ENCODE measurements at places on chromosomes 3 and 15.
A peak's percentile ranks its signal among the peaks of the same experiment; 100 is the strongest.

- DNase-seq: no peak
These were observed 114.7 kb upstream of the LMOD3 start for GRCh38 chr3:69236812-69237707.

DNA sequence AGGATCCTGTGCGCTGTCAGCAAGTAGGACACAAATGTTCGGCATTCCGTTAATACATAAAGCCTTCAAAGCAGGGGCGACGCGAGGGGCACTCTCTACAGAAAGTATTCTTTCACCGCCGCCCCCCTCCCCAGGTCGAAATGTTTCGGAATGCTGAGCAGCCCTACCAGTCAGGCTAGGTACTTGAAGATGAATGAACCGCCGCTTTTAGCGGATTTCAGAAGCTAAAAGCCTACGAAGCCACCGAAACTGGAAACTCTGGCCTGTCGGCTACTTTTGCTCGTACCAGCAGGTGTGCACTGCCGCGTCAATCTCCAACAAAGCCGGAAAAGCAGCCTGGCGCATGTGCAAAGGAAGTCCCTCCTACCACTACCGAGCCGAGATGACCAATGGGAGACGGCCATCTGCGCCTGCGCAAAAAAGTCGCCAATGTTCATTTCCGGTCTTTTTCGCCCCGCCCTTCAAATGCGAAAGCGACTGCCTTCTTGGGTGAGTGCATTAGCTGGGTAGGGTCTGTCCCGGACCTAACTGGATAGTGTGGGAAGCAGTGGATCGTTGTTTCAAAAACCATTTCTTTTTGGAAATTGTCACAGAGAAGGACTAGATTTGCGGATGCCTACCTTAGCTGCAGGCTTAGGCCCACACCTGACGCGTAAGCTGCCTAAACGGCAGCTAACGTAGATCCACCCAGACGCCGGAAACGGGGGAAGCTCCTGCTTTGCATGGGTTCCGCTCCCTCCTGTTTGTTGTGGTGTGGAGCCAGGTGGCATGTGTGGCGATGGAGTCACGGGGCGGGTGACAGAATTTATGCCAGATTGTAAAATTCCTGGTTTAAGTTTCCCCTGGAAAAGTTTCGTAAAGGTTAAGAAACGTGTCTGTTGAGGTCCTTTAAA, at the start of gene WDR5B:
WDR5B (minus strand) TSS at position 301 of the 893 bp plus-strand sequence. CDS start 534 bp downstream, outside the sequence.
- DNase-seq: peak; percentile 77

- DNase-seq: no peak
These were observed 52.4 kb downstream of the SUCNR1 start for GRCh38 chr3:151925876-151926275.

- DNase-seq: no peak
These were observed 30.3 kb upstream of the CTNNB1 start for GRCh38 chr3:41169023-41169422.

DNA sequence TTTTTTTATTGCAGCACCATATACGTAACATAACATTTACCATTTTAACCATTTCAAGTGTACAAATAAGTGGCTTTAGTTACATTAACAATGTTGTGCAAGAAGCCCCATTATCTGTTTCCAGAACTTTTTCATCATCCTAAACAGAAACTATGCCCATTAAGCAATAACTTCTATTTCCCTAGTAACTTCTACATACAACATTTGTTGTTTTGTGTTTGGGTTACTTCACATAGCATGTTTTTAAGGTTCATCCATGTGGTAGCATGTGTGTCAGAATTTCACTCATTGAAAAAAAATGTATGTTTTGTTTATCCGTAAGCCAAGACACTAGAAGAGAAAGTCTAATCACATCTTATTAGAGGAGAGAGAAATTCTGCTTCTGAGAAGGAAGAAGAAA, 450.5 kb upstream of the PDZRN3 start:
- no peak for DNase-seq

DNA sequence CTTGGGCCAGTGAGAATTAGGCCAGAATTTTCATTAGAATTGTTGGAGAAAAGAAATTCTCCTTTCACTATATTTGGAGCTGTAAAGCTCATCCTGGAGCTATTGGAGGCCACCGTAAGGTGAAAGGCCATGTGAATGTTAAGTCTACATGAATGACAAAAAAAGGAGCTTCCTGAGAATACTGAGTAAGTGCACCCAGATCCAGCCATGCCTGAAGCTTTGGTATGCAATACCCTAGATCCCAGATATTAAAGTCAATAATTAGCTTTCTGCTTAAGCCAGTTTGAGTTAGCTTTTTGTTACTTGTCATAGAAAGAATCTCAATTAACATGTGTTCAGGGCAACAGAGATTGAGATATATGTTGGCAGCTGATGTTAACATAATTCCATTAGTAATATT, 172.4 kb downstream of the NR1D2 start:
- no peak for DNase-seq

GRCh38 chr15:78301326-78301725, 1.9 kb upstream of the SKIC8 start:
- DNase-seq: no peak

DNA sequence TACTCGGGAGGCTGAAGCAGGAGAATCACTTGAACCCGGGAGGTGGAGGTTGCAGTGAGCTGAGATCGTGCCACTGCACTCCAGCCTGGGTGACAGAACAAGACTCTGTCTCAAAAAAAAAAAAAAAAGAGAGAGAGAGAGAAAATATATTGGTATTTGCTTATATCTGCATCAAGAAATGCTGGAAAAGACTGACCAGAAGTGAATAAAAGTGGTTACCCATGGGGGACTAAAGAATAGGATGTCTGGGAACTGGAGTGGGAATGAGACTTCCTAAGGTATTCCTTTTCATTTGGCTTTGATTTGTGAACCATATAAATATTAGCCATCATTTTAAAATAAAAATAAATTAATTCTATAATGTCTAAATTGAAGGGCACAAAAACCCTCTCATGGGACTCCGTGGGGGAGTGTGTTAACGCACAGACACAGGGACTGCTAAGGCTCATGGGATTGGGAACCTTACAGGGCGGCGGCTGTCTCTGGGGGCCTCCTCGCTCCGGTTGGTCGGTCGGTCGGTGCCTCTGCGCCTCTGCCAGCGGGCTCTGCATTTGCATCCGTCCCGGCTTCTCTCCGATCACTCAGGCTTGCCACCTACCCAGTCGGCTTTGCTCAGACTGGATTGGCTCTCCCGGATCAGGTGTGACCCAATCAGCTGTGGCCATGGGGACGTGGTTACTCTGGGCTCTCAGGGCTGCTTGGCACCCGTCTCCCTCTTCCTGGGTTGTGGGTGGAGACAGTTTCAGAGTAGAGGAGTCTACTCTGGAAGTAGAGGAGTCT, 12.7 kb upstream of the TSPAN3 start:
- DNase-seq: no peak

DNA sequence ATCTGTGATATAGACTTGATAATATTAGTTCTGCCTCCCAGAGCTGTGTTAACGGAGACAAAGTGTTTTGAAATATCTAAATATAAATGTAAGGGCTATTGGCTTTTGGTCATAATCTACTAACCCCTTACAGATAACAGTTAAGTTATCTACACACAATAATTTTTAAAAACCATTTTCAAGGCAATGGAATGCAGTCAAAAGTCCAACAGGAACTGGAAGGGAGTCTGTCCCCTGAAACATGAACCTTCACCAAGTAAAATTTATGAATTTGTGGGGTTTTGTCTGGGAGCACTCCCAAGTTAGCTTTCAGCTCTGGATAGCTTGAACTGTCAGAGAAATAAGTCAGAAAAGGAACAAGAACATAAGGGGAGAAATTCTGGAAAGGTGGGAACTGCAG, 312.3 kb upstream of the ICE2 start:
- no peak for DNase-seq

- no peak for DNase-seq
These were observed 26.9 kb downstream of the GASK1A start for GRCh38 chr3:43005981-43006380.

GRCh38 chr15:57993409-57994145, 71.9 kb downstream of the ALDH1A2 start:
- DNase-seq: no peak

DNA sequence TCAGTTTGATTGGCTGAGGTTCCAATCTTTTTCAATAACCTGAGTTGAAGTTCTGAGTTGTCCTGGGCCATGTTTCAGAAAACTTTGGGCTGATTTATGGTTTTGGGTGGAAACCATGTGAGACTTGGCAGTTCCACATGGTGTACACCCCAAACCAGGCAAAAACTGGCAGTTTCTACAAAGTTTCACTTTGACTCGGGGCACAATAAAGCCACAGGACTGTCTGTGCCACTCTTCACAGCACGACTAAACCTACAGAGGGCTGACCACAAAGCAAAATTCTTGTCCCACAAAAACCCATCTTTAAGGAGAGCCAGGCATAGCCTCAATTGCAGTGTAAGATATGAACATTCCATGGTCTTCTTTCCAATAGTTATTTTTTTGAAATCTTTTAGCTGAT, 155.0 kb downstream of the DUT start:
- no peak for DNase-seq

DNA sequence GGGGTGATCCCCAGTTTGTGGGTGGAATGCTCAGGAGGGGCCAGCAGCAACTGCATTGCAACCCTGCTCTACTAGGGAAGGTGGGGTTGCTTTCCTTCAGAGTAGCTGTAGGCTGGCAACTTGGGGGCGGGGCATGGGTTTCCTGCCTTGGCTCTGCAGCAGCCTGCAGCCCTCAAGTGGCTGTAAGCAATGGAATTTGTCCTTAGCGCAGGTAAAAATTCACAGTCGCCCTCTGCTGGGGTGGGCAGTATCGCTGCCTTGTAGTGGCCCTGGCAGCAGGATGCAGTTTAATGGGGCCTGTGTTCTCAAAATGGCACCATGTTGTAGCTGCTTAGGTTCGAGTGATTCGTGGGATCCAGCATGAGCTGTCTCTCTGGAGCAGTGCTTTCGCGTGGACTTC, 29.8 kb downstream of the STT3B start:
- DNase-seq: peak; percentile 22

GRCh38 chr3:41991437-41991836, 29.5 kb upstream of the ULK4 start:
- no peak for DNase-seq

DNA sequence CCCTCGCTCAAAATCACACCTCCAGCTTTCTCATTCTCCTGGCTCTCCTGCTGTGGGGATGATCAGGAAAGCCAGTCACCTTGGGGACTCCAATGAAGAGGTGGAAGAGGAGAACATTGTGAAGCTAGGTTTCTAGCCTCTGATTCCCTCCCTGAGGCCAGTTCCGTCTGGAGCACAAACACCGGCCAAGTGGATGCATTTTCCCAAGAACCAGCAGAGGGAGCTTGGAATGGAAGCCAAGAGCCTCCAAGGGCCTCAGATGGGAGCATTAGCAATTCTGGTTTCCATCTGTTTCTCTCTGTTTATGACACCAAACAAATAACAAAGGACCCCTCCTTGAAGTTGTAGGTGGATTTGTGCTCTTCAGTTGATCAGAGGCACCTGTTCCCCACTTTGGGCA, 40.6 kb upstream of the NMNAT3 start:
- no peak for DNase-seq

DNA sequence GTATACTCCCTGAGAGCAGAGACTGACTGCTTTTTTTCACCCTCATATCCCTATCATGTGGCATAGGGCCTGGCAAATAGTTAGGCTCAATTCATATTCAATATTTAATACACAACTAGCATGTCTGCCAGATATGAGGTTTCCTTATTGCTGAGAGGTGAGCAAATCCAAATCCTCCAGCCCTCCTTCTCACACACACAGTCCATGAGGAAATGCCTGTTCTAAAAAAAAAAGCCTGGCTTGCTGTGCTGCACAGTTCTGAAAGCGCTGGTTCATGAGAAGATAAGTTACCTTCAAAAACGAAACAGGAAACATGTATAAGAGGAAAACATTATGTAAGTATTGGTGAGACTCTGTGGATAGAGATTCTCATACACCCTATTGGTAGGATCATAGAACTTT, 15.5 kb upstream of the ACAP2 start:
- no peak for DNase-seq

DNA sequence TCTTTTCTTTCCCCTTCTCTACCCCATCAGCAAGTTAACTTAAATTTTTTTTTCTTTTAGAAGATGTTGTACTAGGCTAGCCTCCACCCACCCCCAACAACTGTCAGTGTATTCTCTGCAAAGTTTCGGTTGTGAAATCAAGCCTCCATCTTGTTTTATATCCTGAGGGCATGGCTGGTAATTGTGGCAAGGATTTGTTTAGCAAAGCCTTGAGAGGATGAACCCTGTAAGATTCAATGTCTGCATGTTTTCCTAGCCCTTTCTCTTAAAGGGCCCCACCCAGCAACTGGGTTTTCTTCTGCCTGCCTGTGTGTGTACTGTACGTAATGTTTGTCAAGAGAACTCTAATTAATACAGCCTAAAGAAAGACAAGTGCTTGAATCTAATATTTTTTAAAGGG, 475.3 kb downstream of the FHIT start:
- no peak for DNase-seq
